ENCODE measurements at places on chromosomes 11 and 22.

DNA sequence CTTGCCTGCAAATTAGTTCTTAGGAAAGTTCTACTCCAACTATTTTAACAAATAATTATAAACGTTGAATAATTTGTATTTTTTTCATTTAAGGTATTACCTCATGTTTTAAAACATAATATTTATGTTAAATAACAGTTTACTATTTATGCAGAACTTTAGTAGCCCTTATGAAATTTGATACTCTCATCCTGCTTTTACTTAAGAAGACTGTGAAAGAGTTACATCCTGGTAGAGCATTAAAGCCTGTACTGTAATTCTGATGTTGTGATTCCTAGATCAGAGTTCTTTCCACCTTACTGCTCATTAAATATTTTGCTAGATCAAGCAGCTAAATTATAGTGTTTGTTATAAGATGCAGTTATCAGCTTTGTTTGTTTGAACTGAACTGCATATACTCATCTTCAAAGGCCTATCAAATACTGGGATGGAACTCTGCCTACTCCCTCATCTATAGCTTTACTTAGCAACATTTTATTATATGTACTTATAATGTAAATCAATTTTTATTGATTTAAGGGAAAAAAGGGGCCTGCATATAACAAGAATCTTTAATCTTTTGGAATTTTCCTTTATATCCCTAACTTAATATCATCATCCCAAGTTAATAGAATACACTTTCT lies 304.2 kb downstream of the DYNC2H1 start:
- DNase-seq, result no peak

- DNase-seq, result no peak
These were observed 138.9 kb downstream of the LARGE1 start for GRCh38 chr22:33781411-33781810.

GRCh38 chr11:93842461-93842860 lies 8.0 kb downstream of the VSTM5 start:
- DNase-seq, result no peak

DNA sequence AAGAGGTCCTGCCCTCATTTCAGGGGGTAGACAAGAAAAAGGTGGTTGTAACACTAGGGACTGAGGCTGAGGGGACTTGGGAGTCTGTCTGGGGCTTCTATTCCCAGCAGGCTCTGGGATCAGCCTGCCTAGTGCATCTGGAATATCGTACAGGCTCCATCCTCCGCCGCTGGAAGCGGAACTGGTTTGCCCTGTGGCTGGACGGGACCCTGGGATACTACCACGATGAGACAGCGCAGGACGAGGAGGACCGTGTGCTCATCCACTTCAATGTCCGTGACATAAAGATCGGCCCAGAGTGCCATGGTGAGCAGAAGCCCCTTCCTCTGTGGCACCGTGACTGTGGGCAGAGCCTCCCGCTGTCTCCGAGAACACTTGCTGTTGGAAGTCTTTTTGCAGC lies 4.0 kb downstream of the PLEKHB1 start:
- DNase-seq, result no peak

DNA sequence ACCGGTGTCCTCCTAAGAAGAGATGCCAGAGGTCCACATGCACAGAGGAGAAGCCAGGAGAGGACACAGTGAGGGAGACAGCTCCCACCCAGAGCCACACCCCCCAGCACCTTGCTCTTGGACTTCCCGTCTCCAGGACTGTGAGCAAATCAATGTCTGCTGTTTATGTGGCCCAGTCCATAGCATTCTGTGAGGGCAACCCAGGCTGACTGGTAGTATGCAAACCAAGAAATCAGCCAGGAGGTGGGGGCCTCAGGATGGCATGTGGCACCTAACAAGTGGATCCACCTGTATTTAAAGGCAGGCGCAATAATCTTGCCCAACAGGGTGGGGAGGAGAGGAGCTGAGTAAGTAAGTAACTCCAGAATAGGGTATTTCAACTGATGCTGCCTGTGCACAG lies 136.4 kb downstream of the BRD1 start:
- DNase-seq, result no peak

GRCh38 chr11:29093416-29094120 lies 923.3 kb downstream of the KCNA4 start:
- DNase-seq, result peak; percentile 1

DNA sequence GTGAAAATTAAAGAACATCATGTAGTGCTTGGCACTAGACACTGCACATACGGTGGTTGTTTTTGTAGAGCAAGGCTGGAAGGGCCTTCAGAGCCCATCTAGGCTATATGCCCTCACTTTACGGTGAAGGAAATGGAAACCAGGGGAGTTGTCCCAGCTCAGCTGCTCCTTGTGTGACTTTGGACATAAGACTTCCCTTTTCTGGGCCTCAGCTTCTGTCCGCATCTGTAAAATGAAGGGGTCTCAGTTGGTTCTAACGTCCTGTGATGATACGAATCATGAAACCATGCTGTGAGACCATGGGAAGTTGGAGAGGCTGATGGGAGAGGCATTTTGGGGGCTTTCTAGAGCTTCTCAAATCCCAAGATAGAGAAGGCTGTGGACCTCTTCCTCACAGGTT lies 4.7 kb downstream of the KCNE3 start:
- DNase-seq, result no peak

GRCh38 chr11:30478923-30479322 lies 107.2 kb downstream of the MPPED2 start:
- DNase-seq, result no peak

GRCh38 chr11:47943721-47944586 lies 36.4 kb upstream of the PTPRJ start:
- no peak for DNase-seq

DNA sequence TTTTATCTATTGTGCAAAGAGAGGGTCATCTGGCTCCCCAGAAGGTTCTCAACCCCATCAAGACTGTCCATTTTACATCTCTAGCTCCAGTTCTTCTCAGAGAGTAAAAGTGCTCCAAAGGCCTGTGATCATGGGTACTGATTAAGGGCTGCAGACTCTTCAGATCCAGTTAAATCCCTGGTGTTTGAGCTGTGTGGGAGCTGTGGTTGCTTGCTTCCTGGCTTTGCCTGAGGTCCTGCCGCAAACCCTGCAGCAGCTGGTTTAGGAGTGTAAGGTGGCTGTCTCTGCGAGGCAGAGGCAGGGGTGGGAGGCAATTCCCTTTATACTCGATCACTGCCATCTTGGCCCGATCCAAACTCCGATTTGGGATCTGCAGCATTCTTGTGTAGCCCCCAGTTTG lies 1.2 kb downstream of the MRPL17 start:
- no peak for DNase-seq

- DNase-seq, result no peak
These were observed 11.9 kb downstream of the FAM83F start for GRCh38 chr22:40006641-40007040.

DNA sequence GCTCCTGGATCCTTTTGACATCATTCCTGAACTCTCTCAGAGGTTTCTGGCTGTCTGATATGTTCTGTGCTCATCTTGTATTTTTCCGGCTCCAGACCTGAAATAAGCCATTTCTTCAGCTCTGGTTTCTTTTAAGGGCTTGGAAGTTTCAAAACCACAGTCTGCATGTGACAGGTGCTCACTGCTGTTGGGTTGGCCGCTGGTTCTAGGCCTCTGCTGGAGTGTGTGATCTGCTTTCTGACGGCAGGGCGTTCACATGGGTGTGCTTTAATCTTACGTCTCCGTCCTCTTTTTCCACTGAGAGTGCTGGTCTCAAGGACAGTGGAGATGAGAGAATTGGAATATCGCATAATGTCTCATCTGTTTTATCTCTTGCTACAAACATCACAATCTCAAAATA lies 10.3 kb downstream of the ZBED4 start:
- no peak for DNase-seq

DNA sequence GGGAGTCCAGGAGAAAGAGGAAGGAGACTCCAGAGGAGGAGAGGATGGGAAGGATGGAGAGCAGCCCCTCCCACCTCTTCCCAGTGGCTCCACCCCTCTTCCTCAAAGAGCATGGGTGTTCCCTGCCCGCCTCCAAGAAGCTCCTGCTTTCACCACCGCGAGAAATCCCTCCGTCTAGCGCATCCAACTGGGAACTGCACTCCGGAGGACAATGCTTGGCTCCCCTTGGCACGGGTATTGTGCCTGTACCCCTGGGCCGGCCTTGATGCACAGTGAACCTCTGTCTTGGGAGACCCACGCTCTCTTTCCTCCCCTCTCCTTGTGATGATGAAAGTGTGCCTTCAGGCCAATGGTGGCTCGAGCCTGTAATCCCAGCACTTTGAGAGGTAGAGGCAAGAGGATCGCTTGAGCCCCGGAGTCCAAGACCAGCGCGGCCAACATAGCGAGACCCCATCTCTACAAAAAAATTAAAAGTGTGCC lies 14.9 kb upstream of the ADA2 start:
- no peak for DNase-seq

DNA sequence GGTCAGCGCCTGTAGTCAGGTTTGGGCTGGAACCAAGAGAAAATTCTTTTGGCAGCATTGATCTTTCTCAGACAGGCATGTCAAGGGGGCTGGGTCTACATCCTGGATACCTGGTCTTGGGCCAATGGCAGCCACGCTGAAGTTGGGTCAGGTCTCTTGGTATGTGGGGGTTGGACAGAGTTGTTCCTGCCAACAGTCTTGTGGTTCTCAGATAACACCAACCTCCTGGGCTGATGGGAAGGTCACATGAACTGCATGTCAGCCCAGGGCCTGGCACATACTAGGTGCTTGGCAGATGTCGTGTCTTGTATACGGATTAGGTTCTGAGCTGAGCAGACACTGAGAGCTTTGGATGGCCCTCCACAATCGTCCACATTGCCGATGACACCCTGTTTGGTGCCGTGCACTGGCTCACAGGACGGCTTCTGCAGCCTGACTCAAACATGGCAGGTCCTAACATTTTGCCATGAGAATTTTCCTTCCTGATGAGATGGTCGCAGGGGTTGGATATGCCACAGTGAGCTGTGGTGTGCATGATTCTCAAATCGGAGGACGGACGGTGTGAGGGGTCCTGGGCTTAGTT lies 42.0 kb downstream of the FBLN1 start:
- DNase-seq, result no peak

DNA sequence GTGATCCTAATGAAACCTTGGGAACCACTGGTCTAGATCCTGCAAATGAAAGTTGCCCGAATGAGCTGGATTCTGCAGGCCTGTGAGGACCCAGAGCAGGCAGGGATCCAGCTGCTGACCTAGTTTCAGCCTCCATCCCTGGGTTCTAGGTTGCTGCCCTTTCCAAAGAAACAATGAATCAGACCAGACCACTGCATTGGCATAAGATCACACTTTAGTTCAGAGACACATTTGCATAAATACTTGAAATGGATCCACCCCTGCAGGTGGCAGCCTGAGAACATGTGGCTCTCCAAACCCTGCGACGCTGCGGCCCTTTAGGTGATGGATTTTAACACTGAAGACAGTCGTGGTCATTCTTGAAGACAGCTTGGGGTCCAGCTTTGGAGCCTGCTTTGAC lies 23.7 kb downstream of the ADAMTS8 start:
- no peak for DNase-seq

DNA sequence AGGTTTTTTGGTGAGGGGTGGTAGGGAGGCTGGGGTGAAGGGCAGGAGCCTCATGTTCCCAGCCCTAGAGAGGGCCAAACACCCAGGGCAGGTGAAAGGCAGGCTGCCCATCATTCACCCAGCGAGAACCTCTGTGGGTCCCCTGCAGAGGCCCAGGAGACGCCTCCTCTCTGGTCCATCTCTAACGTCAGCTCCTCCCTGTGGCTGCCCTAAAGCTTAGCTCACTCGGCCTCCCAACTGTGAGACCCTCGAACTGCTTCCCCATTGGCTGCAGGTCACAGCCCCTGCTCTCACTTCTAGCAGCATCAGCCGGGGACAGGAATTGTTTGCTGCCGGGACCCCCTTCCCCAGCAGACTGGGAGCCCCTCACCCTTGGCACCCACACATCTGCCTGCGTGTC lies 615 bp upstream of the NFAM1 start:
- no peak for DNase-seq

DNA sequence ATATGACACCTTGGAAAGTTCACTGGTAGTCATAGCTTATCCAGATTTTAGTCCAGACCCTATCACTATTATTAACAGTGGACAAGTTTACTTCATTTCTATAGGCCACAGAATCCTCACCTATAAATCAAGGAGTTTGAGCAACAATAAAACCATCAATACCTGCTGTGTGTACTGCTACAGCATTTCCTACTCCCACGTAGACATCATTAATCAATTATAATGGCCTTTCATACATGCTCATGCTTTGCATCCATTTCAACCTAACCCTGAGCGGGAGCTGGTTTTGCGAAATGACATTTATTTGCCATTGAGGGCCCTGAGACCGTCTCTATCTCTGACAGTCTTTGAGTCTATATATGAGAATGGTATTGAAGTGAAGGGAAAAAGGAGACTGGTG lies 312.3 kb downstream of the FAT3 start:
- DNase-seq, result no peak

DNA sequence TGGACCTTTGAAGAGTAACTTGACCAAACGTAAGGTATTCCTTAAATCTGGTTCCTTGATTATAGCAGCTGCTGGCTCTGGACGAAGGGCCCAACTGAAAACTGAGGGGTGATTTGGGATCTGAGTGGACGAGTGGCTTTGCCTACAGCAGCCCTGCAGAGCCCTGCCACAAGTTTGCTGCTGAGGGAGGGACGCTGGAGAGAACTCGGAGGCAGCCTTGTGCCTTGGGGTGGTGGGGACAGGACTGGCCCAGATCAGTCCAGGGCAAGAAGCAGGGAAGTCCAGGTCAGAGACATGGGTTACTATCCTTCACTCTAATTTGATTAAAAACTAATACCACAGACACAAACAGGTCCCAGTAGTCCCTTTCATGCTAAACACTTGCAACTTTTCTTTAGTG lies 89.6 kb upstream of the PITPNB start:
- DNase-seq, result no peak

GRCh38 chr11:120625565-120625964 lies 114.0 kb downstream of the GRIK4 start:
- DNase-seq, result no peak

DNA sequence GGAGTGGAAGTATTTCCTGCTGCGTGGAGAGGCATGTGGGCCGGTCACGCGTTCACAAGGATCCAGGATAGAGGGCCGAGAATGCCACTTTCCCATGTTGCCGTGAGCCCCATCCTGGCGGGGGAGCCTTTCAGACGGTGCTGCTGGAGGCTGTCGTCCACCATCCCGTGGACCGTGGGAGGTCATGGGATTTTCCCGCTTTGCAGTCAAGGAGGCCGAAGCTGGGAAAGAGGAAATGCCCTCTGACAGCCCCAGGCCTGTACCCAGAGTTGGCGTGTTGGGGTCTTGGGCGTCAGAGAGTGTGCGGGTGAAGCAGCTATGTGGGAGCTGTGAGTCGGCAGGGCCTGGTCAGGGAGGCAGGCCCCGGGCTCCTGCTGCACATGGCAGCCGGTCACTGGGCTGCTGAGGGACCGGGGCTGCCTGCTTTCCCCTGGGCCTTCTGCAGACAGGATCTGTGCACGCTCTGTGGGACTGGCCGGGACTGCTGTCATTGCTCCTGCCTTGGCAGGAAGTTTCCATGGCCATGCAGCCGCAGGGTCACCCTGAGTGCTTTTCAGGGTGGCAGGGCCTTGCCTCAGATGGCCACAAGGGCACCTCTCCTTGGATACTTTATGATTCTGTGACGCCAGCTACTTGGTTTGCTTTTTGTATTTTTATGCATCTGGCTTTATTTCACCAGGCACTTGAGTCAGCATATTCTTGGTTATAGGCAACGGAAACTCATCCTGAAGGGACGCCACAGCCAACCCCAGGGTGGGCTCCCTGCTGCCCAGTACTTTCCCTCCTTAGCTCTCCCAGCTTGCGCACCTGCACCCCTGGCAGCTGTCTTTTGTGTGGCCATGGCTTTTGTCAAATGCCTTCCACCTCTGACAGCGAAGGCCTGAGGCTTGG lies 52.4 kb downstream of the AP2A2 start:
- no peak for DNase-seq
